ENCODE measurements at places on chromosomes 16 and 17.

- DNase-seq: no peak
Measured at GRCh38 chr16:61471737-61472136, 564.5 kb downstream of the CDH8 start.

DNA sequence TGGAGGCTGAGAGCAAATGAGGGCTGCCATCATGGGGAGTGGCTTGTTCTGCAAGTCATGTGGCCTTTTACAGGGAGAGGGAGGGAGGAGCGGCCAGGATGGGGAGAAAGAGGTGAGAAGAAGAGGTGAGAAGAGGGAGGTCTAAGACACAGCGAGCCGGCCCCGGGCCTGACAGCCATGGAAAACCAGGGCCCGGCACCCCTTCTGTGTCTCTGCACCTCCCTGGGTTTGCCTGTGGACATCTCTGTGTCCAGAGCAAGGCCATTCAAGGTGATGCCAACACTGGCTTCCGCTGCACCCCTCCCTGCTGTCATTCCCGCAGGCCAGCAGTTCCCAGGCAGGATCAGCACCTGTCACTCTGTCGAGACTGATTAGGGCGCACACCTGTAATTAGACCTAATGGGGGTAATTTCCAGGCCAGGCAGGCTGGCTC is 75.6 kb downstream of the MGAT5B start:
- no peak for DNase-seq

DNA sequence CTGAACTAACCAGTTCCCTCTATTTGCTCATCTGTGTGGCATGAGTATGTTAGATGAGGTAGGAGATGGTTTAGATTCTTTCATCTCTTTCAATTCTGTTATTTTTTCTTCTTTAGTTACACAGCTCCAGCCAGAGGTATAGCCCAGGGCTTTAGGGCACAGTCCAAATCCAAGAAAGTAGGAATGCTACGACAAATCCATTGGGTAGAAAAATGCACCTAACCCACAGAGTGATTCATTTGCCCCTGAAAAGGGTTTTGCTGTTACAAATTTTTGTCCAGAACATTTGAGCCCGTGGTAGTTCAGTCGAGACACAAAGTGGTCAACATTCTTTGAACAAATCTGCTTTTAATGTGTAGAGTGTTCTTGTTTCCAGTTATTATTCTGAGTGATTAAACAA is 250.7 kb downstream of the HS3ST3A1 start:
- DNase-seq: no peak

DNA sequence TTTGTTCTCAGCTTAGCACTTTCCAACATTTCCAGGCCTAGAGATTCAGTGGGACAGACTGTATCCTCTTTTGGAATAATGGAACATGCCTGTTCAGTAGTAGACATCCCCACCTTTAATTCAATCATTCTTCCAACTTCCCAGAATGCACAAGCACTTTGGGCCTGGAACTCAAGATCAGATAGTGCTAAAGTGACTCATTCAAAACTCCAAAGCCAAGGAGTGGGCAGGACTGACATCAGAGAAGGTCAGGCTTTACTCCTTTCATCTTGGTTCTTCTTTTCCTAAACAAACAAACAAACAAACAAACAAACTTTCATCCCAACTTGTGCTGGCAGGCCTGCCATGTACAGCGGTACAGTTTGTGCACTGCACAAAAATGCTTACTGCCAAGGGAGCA is 172.0 kb downstream of the AXIN2 start:
- DNase-seq: no peak

DNA sequence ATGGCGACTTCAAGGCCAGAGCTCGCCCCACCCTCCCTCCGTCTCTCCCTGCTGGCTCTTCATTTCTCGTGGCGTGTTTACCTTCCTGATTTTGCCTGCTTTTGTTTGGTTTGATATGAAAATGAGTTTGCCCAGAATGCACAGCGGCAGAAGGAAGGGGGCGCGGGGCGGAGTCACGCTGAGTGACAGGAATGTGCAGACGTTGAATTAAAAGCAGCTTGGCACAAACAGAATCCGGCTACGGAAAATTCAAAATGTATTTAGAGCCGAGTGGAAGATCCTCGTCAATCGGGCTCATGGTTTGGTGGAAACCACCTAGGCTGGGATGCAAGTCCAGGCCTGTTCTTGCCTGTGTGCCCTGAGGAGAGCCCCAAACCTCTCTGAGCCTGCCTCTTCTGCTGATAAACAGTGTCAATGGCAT is 102.7 kb downstream of the SDK2 start:
- no peak for DNase-seq

- DNase-seq: no peak
Measured at GRCh38 chr16:75996491-75996890, 270.2 kb upstream of the CPHXL start.

- no peak for DNase-seq
Measured at GRCh38 chr16:86120201-86121192, 221.5 kb downstream of the IRF8 start.

DNA sequence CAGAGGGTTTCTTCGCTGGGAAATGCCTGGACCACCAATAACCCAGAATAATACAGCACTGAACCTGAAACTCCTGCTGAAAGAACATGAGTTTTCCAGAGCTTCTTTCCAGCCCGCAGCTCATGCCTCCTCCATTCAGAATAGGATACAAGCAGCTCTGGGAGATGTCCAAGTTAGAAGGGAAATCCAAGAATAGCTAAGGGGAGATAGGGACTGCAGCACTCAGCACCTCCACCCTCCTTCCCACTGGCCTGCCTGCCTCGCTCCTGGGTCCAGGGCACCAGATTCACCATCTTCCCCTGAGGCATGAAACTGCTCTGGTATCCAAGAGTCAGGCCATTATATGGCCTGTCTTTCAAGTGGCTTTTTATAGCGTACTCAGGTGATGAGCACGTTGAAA is 4.1 kb downstream of the KRT31 start:
- no peak for DNase-seq

GRCh38 chr17:67386965-67387551 is 10.0 kb downstream of the PITPNC1 start:
- DNase-seq: no peak

DNA sequence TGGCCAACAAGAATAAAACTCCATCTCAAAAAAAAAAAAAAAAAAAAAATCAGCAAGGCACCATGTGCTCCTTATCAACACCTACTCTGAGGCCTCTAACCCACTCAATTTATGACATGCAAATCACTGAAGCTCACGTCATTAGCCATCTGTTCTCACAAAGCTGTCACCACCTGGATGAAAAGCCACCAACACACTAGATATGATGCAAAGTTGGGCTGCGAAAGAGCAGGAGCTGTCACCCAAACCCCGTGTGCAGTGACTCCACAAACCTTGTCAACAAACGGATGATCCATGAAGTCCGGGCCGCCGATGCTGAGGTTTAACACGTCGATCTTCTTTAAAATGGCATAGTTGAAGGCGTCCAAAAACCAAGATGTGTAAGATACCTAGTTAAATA is 25.3 kb downstream of the MBTPS1 start:
- DNase-seq: no peak

- no peak for DNase-seq
Measured at GRCh38 chr16:473046-474043, 47.9 kb downstream of the RAB11FIP3 start.

DNA sequence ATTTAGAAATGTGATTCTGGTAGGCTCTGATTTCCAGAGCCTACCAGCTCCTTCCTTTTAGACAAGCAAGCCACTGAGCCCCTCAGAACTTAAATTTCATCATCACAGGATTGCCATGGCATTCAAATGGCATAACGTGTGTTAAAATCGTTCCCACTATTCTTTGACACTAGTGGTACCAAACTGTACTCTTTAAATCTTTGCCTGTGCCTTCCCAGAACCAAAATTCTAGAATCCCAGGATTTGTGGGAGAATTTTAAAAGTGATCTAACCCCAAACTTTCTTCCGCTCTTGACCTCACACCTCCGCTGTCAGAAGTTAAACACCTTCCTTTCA is 287 bp upstream of the INTS2 start:
- no peak for DNase-seq

DNA sequence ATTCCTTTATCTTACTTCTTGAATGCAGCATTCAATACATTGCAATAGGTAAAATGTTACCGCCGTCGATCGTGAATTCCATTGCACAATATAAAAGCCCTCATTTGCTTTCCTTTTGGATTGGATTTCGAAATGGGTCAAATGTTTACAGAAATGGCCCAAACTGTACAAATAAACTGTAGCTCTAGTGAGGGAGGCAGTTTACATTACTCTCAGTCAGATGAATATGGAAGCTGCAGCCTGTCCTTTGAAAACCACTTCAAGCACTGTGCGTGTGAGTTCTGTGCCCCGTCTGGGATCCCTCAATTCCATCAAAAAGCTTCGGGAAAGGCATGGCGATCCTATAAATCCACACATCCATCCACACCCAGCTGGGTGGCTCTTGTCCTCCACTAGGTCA is 258.6 kb upstream of the FOXF1 start:
- DNase-seq: no peak

- DNase-seq: no peak
Measured at GRCh38 chr16:79874391-79874790, 273.9 kb upstream of the MAF start.

- DNase-seq: no peak
Measured at GRCh38 chr16:85479972-85480726, 133.0 kb upstream of the GSE1 start.

GRCh38 chr16:28293601-28293960 is 1.3 kb downstream of the SBK1 start:
- no peak for DNase-seq

GRCh38 chr17:82689077-82689476 is 9.4 kb downstream of the RAB40B start:
- DNase-seq: no peak

- no peak for DNase-seq
Measured at GRCh38 chr17:45104029-45104428, 28.3 kb downstream of the PLCD3 start.

- DNase-seq: no peak
Measured at GRCh38 chr17:28390141-28390540, 15.9 kb downstream of the SLC46A1 start.

GRCh38 chr16:80541306-80541694 is 507 bp downstream of the DYNLRB2 start:
- DNase-seq: no peak

DNA sequence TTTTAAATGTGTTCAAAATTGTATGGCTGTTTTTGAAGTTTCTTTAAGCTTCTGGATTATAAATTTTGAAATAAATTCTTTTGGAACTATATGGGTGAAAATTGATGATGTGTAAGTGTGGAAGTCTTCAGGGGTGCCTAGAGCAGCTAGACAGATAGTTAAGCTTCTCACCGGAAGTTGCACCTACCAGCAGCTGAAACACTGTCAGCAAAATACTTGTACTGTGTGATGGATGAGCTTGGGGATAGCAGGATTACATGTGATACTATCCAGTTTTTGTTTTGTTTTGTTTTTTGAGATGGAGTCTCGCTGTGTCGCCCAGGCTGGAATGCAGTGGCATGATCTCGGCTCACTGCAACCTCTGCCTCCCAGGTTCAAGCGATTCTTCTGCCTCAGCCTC is 19.7 kb downstream of the RBL2 start:
- DNase-seq: no peak

- no peak for DNase-seq
Measured at GRCh38 chr17:40720899-40721298, 17.3 kb upstream of the KRT24 start.

GRCh38 chr16:89175280-89176146 is 4.0 kb downstream of the CDH15 start:
- no peak for DNase-seq

DNA sequence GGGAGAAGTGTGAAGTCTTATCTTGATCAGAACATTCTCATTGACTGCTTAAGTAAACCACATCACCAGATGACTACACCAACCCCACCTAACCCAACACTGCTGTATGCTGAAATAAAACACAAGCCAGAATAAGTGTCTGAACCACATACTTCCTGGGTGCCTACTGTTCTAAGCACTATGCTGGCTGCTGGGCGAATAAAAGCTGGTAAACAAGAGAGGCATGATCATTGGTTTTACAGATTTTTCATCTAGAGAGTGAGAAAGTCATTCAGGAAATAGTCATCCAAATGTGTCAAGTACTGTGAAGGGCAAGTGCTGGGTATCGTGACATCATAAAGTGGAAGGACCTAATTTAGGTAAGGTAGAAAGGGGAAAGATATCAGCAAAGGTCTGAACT is 199.0 kb upstream of the SOX9 start:
- DNase-seq: no peak

- DNase-seq: no peak
Measured at GRCh38 chr17:2194889-2195335, 108.7 kb downstream of the SMG6 start.

- DNase-seq: no peak
Measured at GRCh38 chr17:36641331-36641876, 40.0 kb downstream of the MRM1 start.

DNA sequence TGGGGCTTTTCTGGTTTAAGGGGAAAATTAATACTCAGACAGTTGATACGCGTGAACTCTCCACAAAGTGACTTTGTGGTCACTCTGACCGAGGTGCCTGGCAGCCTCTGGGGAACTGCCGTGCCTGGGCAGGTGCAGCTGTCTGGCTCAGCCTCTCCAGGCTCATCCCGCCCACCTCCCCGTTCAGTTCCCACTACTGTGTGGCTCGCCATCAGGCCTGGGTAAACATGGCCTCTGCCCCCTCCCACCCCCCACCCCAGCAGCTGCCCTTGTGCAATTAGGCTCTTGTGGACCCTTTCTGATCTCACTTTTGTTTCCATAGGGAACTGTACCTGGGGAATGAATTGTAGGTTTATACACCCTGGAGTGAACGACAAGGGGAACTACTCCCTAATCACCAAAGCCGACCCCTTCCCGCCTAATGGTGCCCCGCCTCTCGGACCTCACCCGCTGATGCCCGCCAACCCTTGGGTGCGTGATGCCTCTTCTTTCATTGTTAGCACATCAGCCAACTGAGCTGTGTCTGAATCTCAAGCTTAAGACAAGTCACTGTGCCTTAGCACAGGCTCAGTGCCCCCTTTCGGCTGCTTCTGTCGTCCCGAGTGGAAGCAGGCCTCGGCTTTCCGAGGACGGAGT is 27.8 kb downstream of the ZC3H18 start:
- DNase-seq: no peak

- DNase-seq: no peak
Measured at GRCh38 chr17:67316781-67317180, 49.6 kb downstream of the PSMD12 start.

GRCh38 chr16:49183911-49184310 is 97.7 kb downstream of the CBLN1 start:
- no peak for DNase-seq

- DNase-seq: no peak
Measured at GRCh38 chr17:41771389-41772206, 14.9 kb downstream of the JUP start.

DNA sequence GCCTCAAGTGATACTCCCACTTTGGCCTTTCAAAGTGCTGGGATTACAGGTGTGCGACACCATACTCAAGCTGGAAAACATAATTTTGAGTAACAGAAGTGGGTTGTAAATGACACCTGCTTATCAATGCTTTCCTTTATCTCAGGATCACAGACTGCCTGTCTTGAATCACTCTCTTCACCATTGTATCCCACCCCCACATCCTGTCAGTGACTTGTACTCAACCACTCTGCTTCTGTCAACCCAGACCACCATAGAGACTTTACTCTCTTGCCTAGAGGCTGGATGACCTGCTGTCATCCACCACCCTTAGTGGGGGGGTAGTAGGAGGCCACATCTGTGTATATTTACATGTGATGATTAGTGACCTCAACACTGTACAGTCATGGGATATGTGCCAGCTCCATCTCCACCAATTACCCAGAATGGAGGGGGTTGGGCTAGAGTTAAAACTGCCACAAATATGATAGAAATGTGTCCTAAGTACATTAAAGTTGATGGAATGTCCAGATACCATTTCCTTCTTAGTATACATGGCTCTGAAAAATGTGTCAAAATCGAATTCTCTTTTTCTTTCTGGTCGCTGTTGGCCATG is 338.7 kb downstream of the GRIN2A start:
- DNase-seq: no peak

- DNase-seq: no peak
Measured at GRCh38 chr17:28553000-28553505, 629 bp upstream of the UNC119 start.

All from stimulated activated CD8-positive, alpha-beta memory T cell treated with anti-CD3 and anti-CD28 coated beads, Interleukin-15, amount 100 ng/mL, for 4 hours (primary cell).